ENCODE measurements at places on chromosomes 13 and 19.

GRCh38 chr19:19477705-19478383 is 37.5 kb downstream of the TSSK6 start:
- DNase-seq, result peak; percentile 79
- peaks cover 9% of the 10 kb centered on the region for H3K4me1 ChIP-seq
- H3K27ac ChIP-seq, result peak overlapping the region; percentile 62
- H3K4me3 ChIP-seq, result no peak overlapping the region
- H3K27me3 ChIP-seq, result no peaks in the 10 kb centered on the region

GRCh38 chr13:113605461-113605860 is 20.9 kb downstream of the TFDP1 start:
- peaks cover 8% of the 10 kb centered on the region for H3K4me1 ChIP-seq
- no peaks in the 10 kb centered on the region for H3K27me3 ChIP-seq
- no peak for DNase-seq
- no peak overlapping the region for H3K27ac ChIP-seq
- peaks cover 58% of the 10 kb centered on the region for H3K36me3 ChIP-seq
- no peak overlapping the region for H3K4me3 ChIP-seq

GRCh38 chr19:18137242-18137641 is 15.7 kb upstream of the PIK3R2 start:
- H3K4me3 ChIP-seq, result no peak overlapping the region
- H3K36me3 ChIP-seq, result peaks cover 98% of the 10 kb centered on the region
- H3K27ac ChIP-seq, result no peak overlapping the region
- no peaks in the 10 kb centered on the region for H3K27me3 ChIP-seq

- peaks cover 10% of the 10 kb centered on the region for H3K27me3 ChIP-seq
- no peaks in the 10 kb centered on the region for H3K4me1 ChIP-seq
- no peak for DNase-seq
- H3K36me3 ChIP-seq, result no peaks in the 10 kb centered on the region
- H3K4me3 ChIP-seq, result no peak overlapping the region
- no peak overlapping the region for H3K27ac ChIP-seq
Measured at GRCh38 chr19:50957587-50957986, 4.7 kb upstream of the KLK5 start.

GRCh38 chr19:16927883-16928282 is 39.1 kb downstream of the F2RL3 start:
- H3K27me3 ChIP-seq, result peaks cover 11% of the 10 kb centered on the region
- no peak for DNase-seq
- H3K36me3 ChIP-seq, result no peaks in the 10 kb centered on the region

- peaks cover 31% of the 10 kb centered on the region for H3K4me1 ChIP-seq
- no peaks in the 10 kb centered on the region for H3K27me3 ChIP-seq
- DNase-seq, result no peak
- no peaks in the 10 kb centered on the region for H3K36me3 ChIP-seq
- no peak overlapping the region for H3K4me3 ChIP-seq
- H3K27ac ChIP-seq, result peak overlapping the region; percentile 94
Measured at GRCh38 chr19:40286971-40287421, 1.9 kb upstream of the AKT2 start.

GRCh38 chr13:93942016-93942415 is 537.5 kb downstream of the DCT start:
- no peaks in the 10 kb centered on the region for H3K36me3 ChIP-seq
- no peaks in the 10 kb centered on the region for H3K27me3 ChIP-seq
- DNase-seq, result no peak
- H3K4me1 ChIP-seq, result no peaks in the 10 kb centered on the region
- no peak overlapping the region for H3K27ac ChIP-seq

DNA sequence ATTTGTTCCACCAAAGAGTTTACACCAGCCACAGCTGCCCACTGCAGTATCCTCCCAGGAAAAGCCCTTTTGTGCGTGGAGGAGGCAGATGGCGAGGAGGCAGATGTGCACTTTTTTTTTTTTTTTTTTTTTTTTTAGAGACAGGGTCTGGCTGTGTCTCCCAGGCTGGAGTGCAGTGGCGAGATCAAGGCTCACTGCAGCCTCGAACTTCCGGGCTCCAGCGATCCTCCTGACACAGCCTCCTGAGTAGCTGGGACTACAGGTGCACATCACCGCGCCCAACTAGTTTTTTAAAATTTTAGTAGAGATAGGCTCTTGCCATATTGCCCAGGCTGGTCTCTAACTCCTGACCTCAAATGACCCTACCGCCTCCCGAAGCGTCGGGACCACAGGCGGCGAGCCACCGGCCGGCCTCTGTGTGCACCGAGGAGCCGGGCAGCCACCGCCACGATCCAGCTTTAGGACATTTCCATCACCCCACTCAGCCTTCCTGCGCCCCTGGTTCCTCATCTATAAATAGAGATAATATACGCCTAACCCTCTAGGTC is 563 bp upstream of the PDCD5 start:
- peak overlapping the region; percentile 92 for H3K4me3 ChIP-seq
- DNase-seq, result no peak
- peaks cover 14% of the 10 kb centered on the region for H3K36me3 ChIP-seq
- H3K27ac ChIP-seq, result peak overlapping the region; percentile 92

- no peak for DNase-seq
- no peaks in the 10 kb centered on the region for H3K36me3 ChIP-seq
- no peak overlapping the region for H3K27ac ChIP-seq
- no peaks in the 10 kb centered on the region for H3K27me3 ChIP-seq
Measured at GRCh38 chr13:101473458-101473857, 21.0 kb downstream of the ITGBL1 start.

DNA sequence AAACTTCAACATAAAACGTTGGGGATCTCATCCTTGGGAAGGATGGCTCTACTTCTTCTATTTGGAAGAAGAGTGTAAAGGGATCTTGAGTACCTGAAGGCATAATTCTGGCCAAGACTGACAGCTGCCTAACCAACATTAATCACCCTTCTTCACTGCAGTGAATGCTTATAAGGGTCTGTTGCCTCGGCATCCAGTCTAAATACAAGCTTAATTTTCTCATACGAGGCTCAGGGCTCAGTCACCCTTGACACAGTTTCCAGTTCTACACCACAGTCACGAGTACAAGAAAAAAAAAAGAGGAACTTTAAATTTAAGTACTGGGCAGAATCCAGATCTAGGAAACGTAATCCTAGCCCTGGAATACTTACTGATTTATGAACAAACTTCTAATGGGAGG is 9.0 kb downstream of the FPR3 start:
- DNase-seq, result no peak
- no peaks in the 10 kb centered on the region for H3K27me3 ChIP-seq
- H3K36me3 ChIP-seq, result no peaks in the 10 kb centered on the region
- peak overlapping the region; percentile 13 for H3K27ac ChIP-seq
- H3K4me1 ChIP-seq, result peaks cover 11% of the 10 kb centered on the region

DNA sequence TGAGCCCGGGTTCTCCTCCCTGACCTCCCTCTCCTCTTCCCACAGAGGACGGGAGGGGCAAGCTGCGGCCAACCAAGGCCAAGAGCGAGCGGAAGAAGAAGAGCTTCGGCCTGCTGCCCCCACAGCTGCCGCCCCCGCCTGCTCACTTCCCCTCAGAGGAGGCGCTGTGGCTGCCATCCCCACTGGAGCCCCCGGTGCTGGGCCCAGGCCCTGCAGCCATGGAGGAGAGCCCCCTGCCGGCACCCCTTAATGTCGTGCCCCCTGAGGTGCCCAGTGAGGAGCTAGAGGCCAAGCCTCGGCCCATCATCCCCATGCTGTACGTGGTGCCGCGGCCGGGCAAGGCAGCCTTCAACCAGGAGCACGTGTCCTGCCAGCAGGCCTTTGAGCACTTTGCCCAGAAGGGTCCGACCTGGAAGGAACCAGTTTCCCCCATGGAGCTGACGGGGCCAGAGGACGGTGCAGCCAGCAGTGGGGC is 162.2 kb downstream of the KDM4B start:
- no peak for DNase-seq
- H3K27me3 ChIP-seq, result no peaks in the 10 kb centered on the region
- no peak overlapping the region for H3K4me3 ChIP-seq
- H3K36me3 ChIP-seq, result peaks cover 66% of the 10 kb centered on the region

DNA sequence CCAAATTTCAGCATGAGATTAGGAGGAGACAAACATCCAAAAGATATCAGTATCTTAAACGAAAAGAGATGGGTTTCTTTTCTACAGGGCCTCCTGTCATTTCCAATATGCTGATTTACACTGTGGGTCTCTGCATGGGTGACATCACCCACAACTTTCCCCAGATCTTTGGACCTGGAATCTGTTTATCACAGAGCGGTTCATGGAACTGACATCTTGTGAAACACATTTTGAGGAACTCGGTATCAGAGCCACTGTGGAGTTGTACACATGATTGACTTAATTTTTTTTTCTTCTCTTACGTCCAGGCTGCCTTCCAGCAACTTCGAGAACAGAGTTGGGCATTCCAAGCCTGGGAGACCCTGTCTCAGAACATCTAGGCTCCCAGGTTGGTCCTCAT is 80.2 kb upstream of the SERP2 start:
- no peak for DNase-seq
- H3K4me3 ChIP-seq, result no peak overlapping the region
- peak overlapping the region; percentile 66 for H3K27ac ChIP-seq
- peaks cover 32% of the 10 kb centered on the region for H3K4me1 ChIP-seq

DNA sequence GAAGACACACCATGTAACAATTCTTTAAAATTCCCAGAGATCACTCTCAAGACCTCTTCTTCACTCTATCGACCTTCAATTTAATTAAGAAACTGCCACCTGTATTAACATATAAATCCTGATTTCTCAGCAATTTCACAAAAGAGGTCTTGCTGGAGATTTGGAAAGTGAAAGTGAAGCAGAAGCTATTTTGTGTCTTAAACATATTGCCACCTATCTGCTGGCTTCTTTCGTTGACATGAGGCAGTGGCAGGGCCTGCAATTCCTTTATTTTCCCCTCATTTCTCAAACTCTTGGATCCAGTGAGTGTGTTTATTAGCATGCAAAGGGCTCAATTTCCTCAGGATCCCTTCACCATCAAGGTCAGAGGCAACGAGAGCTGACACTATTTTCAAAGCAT is 780.2 kb upstream of the SLITRK1 start:
- H3K4me1 ChIP-seq, result peaks cover 10% of the 10 kb centered on the region
- no peak for DNase-seq
- no peak overlapping the region for H3K4me3 ChIP-seq
- no peak overlapping the region for H3K27ac ChIP-seq
- no peaks in the 10 kb centered on the region for H3K36me3 ChIP-seq

- H3K27me3 ChIP-seq, result no peaks in the 10 kb centered on the region
- H3K36me3 ChIP-seq, result no peaks in the 10 kb centered on the region
- DNase-seq, result no peak
- no peak overlapping the region for H3K27ac ChIP-seq
Measured at GRCh38 chr13:101736566-101736965, 284.1 kb downstream of the ITGBL1 start.

- H3K4me3 ChIP-seq, result no peak overlapping the region
- no peaks in the 10 kb centered on the region for H3K36me3 ChIP-seq
- H3K27me3 ChIP-seq, result no peaks in the 10 kb centered on the region
- no peak overlapping the region for H3K27ac ChIP-seq
Measured at GRCh38 chr19:38526430-38526829, 91.3 kb downstream of the MAP4K1 start.

DNA sequence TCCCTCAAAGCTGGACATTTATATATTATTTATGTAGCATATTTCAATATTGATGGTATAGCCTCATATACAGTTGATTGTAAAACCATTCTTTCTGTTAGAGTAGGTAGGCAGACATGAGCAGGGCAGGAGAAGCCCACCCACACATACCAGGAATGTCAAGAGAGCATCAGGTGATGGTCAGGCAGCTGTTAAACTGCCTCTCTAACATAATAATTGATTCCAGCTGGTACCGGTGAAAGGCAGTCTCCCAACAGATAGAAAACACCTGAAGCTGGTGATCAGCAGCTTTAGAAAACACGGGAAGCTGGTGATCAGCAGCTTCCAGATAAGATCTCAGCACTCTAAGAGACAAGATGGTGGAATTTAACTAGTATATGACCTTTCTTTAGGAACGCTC is 132.9 kb downstream of the SLITRK6 start:
- H3K27me3 ChIP-seq, result no peaks in the 10 kb centered on the region
- H3K4me1 ChIP-seq, result no peaks in the 10 kb centered on the region
- H3K36me3 ChIP-seq, result no peaks in the 10 kb centered on the region
- H3K4me3 ChIP-seq, result no peak overlapping the region
- no peak overlapping the region for H3K27ac ChIP-seq
- no peak for DNase-seq

DNA sequence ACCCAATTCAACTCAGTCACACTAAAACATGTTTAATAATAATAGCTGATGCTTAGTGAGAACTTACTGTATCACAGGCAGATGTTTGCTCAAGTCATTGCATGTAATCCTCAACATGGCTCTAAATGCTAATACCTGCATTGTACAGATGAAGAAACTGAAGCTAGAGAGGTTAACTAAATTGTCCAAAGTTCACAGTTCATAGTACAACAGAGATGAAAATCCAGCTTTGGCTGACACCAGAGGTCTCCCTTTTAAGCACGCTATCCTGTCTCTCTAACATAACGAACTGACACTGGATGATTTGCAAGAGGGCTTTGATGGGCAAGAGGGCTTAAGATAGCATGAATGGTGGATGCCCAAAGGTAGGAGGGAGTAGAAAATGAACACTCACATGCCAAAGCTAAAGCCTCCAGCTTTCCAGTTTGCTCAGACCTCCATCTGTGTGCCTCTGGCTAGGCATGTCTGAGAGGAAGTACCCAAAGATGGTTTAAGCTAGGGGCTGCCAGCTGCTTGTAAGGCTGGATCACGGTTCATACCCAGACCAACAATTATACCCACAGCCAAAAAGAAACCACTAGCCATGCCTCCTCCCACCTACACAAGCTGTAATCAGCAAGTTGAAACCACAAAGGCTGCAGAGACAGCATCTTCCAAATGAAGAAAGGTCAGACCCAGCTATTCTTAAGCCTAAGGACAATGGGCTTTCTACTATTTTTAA is 196.9 kb upstream of the UBL3 start:
- no peak overlapping the region for H3K27ac ChIP-seq
- no peaks in the 10 kb centered on the region for H3K27me3 ChIP-seq
- H3K36me3 ChIP-seq, result no peaks in the 10 kb centered on the region
- DNase-seq, result no peak

GRCh38 chr13:43100667-43101066 is 77.3 kb downstream of the DNAJC15 start:
- no peak overlapping the region for H3K4me3 ChIP-seq
- DNase-seq, result no peak
- H3K27me3 ChIP-seq, result no peaks in the 10 kb centered on the region

DNA sequence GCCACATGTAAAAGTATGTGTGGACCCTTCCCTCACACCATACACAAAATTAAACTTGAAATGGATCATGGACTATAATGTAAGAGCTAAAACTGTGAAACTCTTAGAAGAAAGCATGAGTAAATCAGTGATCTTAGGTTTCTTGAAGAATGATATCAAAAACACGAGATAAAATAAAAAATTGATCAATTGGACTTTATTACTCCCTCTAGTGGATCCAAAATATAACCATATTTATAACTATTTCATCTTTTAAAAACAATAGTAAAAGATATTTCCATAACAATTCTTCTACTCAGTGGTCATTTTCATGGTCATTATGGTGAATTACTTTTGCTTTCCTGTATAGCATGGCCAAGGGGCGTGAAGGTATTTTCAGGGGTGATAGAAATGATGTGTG is 174.6 kb upstream of the LSM14A start:
- H3K27me3 ChIP-seq, result no peaks in the 10 kb centered on the region
- H3K27ac ChIP-seq, result no peak overlapping the region
- H3K4me1 ChIP-seq, result no peaks in the 10 kb centered on the region
- DNase-seq, result no peak
- no peaks in the 10 kb centered on the region for H3K36me3 ChIP-seq

GRCh38 chr13:44421853-44422525 is 48.4 kb downstream of the SERP2 start:
- H3K27ac ChIP-seq, result no peak overlapping the region
- no peaks in the 10 kb centered on the region for H3K4me1 ChIP-seq
- H3K36me3 ChIP-seq, result no peaks in the 10 kb centered on the region
- no peak for DNase-seq
- H3K4me3 ChIP-seq, result no peak overlapping the region

- peak; percentile 52 for DNase-seq
- no peak overlapping the region for H3K4me3 ChIP-seq
- H3K4me1 ChIP-seq, result peaks cover 25% of the 10 kb centered on the region
- peak overlapping the region; percentile 82 for H3K27ac ChIP-seq
- H3K27me3 ChIP-seq, result no peaks in the 10 kb centered on the region
- H3K36me3 ChIP-seq, result no peaks in the 10 kb centered on the region
Measured at GRCh38 chr13:110250258-110250891, 56.6 kb downstream of the COL4A1 start.

Measured in stomach (tissue), 19 donors.